ENCODE measurements at places on chromosomes 16 and 17.

DNA sequence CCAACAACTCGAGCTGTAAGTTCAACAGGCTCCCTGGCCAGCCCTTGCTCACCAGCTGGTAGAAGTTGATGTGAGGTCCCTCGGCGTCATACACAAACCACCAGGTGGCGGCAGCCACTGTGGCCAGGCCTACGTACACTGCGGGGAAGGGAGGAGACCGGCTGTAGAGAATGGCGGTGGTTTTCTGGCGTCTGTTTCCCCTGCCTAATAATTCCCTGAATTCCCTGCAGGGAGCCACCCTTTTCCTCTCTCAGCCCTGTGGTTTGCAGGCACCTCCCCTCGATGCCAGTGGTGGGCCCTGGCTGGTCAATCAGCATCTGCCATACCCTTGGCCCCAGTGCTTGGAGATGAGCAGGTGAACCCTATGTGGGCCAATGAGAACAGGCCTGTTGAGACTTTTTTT lies 18.9 kb upstream of the P2RX1 start:
- no peak for DNase-seq

DNA sequence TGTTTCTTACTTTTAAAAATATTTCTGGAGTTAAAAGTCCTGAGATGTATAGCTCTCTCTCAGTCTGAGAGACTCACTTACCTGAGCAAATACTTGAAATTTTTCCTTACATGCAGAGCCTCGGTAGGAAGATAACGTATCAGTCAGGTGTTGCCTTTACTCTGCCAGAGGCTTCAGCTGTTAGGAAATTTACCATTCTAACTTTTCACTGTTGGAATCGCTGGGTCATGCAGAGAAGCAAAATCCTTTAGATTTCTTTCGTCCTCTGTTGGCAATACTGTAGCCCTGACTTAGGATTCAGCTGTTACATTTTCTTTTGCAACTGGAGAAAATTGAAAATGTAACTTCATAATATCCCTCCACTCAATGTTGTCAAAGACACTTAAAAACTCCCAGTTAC lies 20.0 kb upstream of the KCNJ16 start:
- DNase-seq, result no peak

DNA sequence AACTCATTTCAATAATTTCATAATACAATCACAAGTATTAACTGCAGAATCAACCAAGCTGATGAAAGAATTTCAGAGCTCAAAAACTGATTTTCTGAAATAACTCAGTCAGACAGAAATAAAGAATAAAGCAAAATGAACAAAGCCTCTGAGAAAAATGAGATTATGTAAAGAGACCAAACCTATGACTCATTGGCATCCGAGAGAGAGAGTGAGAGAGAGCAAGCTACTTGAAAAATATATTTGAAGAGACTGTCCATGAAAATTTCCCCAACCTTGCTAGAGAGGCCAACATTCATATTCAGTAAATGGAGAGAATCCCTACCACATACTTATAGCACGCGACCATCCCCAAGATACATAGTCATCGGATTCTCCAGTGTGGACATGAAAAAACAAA lies 1376.4 kb downstream of the CDH11 start:
- no peak for DNase-seq

DNA sequence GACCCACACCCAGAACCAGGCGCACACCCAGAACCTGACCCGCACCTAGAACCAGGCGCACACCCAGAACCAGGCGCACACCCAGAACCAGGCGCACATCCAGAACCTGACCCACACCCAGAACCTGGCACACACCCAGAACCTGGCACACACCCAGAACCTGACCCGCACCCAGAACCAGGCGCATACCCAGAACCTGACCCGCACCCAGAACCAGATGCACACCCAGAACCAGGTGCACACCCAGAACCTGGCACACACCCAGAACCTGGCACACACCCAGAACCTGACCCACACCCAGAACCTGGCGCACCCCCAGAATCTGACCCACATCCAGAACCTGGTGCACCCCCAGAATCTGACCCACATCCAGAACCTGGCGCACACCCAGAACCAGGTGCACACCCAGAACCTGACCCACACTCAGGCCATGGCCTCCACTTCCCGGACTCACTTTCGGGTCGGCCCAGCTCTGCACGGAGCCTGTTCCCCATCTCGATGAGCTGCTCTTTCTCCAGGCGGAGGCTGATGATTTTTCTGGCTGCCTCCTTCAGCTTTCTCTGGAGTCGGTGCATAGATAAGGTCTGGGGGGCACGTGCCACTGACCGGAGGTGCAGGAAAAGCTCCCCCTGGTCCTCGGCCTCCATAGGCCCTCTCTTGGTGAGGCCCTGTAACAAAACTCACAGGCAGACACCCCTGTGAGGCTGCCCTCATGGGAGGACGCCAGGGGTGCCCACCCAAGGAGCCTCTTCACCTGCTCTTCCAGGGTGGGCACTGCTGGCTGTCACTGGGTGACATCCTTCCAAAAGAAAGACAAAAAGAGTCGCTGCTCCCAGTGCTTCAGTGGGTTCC lies 53.3 kb upstream of the FASN start:
- no peak for DNase-seq

DNA sequence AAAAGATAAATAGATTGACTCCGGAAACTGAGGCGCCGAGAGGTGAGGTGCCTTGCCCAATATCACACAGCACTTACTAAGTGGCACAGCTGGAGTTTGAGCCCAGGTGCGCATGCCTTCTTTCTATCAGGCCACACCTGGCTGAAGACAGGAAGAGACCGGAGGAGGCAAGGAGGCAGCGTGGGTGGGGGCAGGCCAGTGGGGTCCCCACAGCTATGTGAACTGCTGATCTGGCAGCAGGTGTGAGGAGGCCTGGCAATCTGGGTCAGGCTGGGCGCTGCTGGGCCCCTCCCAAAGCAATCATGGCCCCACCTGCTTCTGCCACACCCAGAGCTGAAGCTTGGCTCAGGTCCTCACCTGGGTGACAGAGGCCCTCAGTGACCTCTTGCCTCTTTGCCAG lies 1.9 kb upstream of the GDPD3 start:
- no peak for DNase-seq

DNA sequence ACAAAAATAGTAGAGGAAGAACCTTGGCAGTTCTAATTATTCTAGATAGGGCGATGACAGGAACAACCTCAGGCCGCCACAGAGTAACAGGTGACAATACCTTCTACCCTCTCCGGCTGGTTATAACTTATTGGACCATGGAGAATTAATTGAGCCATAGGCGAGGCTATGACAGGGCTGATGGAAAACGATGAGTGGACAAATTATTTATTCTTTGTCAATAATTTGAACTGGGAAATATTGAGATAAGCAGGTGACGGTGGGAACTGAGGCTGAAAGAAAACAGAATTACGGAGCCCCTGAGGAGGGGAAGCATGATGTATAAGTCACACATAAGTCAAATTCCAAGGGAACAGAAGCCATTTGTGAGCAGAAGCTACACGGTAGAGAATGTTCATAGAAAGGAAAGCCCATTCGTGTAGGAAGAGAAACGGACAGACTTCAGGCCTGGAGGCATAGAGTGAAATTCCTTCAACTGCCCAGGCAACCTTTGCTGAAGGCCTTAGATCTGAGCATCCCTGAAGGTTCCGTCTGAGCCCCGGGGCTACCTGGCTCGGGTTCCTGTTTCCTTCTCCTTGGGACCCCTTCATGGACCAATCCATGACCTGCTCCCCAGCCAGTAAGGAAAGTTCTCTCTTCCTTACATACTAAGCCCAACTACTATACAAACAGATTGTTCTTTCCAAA lies 158.1 kb downstream of the MAP2K4 start:
- DNase-seq, result no peak

DNA sequence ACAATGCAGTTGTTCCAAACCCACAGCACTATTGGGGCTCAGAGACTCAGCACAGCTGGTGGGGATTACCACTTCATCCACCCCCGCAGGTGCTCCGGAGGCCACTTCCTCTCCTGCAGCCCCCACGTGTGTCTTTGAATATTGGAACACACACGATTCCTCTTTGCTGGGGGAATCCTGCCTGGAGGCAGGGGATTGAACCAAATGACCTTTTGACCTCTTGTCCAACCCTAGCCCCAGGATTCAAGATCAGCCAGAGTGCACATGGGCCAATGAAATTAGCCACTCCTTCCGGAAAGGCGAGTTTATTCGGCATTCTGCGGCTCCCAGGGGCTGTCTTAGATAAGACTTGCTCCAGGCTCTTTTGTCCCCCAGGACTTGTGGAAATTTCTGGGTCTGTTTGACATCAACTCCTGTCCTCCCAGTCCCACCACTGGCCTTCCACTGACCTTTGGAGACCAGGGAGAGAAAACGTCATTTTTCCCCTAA lies 350.2 kb downstream of the FOXL1 start:
- no peak for DNase-seq

- no peak for DNase-seq
Observed at GRCh38 chr17:17124341-17124740, 81.8 kb downstream of the PLD6 start.

- no peak for DNase-seq
Observed at GRCh38 chr17:17366941-17367875, 64.0 kb downstream of the NT5M start.

DNA sequence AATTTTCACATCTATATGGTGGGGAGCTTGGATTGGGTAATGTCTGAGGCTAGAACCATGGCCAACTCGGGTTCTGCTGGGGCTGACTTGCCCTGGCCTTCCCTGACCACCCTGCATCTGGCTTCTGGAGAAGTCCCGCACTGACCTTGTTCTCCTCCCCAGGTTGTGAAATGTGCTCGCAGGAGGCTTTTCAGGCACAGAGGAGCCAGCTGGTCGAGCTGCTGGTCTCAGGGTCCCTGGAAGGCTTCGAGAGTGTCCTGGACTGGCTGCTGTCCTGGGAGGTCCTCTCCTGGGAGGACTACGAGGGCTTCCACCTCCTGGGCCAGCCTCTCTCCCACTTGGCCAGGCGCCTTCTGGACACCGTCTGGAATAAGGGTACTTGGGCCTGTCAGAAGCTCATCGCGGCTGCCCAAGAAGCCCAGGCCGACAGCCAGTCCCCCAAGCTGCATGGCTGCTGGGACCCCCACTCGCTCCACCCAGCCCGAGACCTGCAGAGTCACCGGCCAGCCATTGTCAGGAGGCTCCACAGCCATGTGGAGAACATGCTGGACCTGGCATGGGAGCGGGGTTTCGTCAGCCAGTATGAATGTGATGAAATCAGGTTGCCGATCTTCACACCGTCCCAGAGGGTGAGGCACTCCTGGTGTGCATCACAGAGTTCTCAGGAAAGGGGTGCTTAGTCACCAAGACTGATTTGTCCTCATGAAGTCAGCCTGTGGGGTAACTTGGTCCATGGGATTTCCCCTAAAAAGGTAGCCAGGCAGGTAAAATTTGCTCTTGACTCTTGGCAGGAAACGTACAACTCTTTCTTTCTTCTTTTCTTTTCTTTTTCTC lies 6.1 kb downstream of the NOD2 start:
- DNase-seq, result no peak

- no peak for DNase-seq
Observed at GRCh38 chr16:11890231-11890965, 25.4 kb downstream of the GSPT1 start.

DNA sequence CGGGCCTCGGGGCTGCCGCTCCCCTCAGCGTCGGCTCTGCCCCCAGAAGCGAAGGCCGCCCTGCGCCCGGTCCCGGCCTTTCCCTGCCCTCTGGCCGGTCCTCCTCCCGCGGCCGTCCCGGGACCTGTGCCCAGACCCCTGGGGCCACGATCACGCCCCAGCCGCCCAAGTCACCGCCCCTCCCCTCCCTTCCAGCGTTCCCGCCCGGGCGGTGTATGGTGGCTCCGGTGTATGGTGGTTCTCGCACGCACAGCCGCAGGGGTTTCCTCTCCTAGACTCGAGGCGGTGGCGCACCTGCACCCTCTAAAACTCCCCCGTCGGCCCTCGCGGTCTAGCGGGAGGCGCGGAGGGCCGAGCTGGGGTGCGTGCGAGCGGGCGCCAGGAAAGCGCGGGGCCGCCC lies 10.0 kb downstream of the TIGD7 start:
- DNase-seq, result no peak

- no peak for DNase-seq
Observed at GRCh38 chr17:29749045-29749825, 126.5 kb upstream of the CORO6 start.

DNA sequence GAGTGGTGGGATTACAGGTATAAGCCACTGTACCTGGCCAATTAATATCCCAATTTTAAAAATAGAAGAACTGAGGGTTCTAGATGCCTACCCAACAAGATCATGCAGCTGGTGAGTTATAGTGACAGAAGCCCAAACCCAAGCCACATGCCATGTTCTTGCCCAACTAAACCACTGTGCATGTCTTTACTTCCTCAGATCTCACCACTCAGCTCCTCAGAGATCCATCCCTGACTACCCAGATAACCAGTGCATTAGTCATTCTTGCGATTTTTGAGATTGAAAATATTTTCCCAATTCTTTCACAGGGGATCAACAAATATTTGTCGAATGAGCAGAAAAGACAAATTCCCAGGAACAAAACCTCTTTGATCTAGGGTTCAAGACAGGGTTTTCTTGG lies 303.1 kb downstream of the CBLN1 start:
- DNase-seq, result no peak

DNA sequence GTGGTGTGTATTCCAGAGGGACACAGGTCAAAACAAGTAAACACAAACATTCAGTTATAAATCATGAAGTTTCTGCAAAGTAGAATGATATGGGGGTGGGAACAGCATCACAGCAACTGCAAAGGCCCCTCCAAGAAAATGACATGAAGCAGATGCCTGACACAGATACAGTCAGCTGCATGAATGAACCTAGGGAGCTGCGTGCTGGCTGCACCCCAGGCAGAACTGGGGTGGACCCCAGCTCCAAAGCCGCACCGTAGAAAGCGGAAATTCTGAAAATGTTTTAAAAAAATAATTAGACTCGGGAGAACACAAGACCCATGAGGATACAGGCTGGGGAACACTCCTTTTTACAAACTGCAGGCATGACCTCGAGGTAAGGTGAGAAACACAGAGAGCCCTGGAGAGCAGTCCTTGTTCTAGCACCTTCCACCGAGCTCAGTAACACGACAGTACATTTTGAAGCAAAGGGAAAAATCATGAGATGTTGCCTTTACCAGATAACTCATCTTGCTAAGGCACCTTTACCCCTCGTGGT lies 323.8 kb downstream of the SOX9 start:
- DNase-seq, result no peak

DNA sequence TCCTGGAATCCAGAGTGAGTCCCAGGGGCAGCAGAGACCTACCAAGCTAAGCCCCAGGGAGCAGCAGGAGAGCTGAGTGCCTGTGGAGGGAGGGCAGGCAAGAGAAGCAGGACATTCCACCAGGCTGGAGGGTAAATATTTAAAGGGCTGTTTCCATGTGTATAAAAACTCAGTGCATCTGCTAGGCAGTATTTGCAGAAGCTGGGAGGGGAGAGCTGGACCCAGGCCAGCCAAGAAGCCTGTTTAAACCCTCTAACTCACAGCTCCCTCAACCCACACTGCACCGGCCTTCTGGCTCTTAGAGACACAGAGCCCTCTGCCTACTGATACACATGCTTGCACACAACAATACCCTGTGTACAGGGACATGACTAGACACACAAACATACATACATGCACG lies 22.5 kb upstream of the TMEM132E start:
- no peak for DNase-seq

DNA sequence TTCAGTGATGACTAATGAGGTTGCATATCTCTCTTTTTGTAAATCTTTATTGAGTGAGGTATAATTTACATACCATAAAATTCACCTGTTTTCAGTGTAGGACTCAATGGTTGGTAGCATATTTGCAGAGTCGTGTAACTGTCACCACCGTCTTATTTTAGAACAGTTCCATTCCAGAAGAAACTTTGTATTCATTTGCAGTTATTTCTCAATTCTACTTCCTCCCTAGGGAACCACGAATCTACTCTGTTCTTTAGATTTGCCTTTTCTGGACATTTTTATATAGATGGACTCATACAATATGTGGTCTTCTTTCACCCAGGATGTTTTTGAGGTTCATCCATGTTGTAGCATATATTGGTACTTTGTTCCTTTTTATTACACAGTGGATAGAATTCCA lies 3.7 kb downstream of the FTO start:
- no peak for DNase-seq
